IPS DF 6.9 (cell line): ENCODE measurements at places on chromosomes 3 and 15.

DNA sequence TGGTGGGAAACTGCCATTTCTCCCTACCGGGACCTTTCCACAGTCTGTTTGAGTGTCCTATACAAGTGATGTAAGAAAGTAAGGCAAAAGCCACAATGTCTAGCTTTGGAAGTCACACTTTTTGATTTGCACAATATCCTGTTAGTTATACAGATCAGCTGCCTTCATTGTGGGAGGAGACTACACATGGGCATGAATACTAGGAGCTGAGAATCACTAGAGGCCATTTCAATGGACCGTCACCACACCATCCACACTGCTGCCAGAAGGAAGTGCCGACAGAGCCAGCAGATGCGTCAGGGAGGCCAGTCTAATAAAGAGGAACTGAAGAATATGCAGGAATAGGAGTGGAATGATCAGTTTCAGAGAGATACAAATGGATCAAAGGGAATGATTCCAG, 65.8 kb downstream of the SCN11A start:
- no peak for DNase-seq

GRCh38 chr15:43880406-43881194, 53.8 kb downstream of the WDR76 start:
- no peak for DNase-seq

DNA sequence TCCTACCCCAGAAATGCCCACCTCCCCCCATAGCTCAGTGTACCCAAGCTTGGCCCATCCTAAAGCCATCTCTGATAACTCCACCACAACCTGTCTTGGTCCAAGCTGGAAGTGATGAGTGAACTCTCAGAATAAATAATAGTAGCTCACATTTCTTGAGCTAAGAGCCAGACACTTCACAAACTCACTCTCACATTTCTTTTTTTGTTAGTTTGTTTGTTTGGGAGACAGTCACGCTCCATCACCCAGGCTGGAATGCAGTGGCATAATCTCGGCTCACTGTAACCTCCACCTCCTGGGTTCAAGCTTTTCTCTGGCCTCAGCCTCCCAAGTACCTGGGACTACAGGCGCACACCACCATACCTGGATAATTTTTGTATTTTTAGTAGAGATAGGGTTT, 46.2 kb downstream of the LIPC start:
- DNase-seq, result no peak

- no peak for DNase-seq
These were observed 54.3 kb upstream of the SNRPA1 start for GRCh38 chr15:101349047-101349951.

DNA sequence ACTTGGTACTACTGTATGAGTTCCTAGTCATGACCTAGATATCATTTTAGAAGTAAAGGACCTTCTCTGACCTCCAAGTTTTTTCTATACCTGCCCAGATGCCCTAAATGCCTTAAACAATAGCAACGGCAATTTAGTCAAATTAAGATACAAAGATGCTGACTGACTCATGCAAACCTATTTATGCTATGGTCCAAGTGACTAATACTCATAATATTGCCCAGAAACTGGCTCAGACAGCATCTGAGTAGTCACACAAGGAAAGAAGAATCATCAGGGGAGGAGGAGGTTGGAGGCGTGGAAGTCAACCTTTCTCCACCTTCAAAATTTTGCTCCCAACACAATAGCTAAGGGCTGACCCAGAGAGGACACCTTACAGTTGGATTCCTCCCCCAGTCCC, 6.8 kb downstream of the FYCO1 start:
- no peak for DNase-seq

GRCh38 chr15:29859973-29860715, 37.9 kb upstream of the TJP1 start:
- no peak for DNase-seq
